Iris pigment epithelial cell (primary cell): ENCODE measurements at places on chromosomes 1 and 21.
A peak's percentile ranks its signal among the peaks of the same experiment; 100 is the strongest.

DNA sequence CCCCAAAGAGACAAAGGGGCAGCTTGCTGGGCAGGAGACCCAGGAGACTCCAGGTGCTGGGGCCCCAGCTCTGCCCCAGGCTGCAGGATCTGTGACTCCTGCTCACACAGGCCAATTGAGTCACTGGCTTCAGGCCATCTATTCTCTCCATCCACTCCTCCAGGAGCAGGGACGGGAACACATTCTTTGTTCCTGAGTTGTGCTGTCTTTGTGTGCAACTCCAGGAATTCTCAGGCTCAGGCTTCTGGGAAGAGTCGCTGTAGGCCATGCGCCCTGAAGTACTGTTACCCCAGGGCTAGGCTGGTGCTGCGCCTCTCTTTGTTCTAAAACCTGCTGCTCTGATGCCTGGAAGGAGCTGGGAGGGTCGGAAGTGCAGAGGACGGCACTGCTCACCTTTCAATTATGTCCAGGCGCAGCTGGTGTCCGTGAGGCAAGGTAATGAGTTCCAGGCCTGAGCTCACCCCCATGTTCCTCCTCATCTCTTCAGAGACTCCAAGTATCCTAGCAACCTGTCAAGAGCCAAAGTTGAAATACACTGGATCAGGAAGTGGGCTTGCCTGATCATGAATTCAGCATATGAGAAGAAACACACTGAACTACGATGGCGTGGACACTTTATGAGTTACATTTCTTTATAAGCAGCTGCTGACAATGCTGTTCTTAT lies 105.9 kb downstream of the BCAR3 start:
- DNase-seq = no peak

GRCh38 chr1:2301607-2302291 lies 73.6 kb downstream of the SKI start:
- no peak for DNase-seq

GRCh38 chr1:54305906-54306514 lies 100.2 kb downstream of the SSBP3 start:
- no peak for DNase-seq

DNA sequence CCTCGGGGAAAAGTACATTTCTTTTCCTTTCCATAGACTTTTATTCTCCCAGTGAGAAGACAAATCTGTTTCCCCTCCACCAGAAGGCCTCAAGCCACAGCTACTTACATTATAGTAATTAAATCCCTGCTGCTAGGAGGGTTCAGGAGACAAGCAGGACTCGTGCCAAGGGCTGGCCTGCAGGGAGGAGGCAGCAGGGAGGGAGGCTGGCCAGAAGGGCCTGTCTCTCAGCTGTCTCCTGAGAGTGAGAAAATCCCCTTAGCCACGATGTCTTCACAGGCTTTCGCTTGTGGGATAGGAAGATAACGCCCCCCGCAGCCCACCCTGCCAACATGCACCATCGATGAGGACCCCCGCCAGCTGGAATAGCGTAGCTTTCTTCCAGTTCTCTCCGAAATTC lies 14.0 kb downstream of the KCNN3 start:
- no peak for DNase-seq

DNA sequence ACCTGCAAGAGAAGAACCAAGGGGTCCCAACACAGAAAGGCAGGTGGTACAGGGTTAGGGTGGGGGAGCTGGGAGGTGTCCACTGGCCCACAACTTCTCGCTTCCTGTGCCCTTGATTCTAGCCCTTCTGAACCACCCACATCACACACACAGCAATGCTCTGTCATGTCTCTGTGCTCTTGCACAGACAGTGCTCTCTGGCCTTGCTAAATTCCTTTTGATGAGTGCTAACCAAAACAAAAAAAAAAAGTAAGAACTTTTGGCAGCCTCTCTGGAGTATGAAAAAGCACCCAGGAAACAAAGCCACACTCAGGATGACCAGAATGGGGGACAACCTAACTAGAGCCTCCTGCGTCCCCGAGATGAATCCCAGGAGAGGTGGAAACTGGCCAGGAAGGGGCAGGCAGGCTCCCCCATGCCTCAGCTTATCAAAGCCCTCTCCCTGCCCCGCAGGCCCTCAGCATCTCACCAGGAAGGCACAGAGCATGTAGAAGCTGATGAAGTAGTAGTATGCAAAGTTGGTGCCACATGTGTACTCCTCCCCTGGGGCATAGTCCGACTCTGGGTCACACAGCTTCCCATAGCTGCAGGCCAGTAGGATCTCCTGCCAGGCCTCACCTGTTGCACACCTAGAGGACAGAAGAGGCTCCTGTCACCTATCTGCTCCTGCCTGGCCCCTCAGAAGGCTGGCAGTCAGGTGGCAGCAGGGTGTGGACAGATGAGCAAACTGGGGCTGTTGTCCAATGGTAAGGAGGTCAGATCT lies 27.2 kb upstream of the KIF21B start:
- DNase-seq = peak; percentile 57

DNA sequence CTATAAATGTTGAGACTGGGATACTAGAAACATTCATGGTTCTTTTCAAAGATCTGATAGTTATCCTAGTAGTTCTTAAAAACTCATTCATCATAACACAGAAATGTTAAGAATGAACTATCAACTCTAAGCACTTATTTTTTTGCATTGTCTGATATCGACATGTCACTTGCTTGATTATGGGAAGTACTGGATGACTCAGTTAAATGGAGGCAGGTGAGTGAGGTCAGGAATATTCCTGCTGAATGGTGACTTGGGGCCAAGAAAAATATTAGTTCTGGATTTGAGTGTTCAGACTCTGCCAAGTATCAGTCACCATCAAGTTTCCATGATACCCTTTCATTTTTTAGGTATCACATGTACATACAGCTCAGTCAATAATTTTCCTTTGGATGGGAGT lies 63.6 kb downstream of the NEK7 start:
- DNase-seq = peak; percentile 96

GRCh38 chr21:24976238-24976637 lies 631.0 kb downstream of the MRPL39 start:
- no peak for DNase-seq

GRCh38 chr1:30678209-30678608 lies 45.2 kb downstream of the MATN1 start:
- no peak for DNase-seq

- no peak for DNase-seq
Observed at GRCh38 chr1:160453443-160453842, 53.1 kb downstream of the VANGL2 start.

GRCh38 chr1:212488436-212489283 lies 55.9 kb downstream of the NENF start:
- DNase-seq = peak; percentile 96

DNA sequence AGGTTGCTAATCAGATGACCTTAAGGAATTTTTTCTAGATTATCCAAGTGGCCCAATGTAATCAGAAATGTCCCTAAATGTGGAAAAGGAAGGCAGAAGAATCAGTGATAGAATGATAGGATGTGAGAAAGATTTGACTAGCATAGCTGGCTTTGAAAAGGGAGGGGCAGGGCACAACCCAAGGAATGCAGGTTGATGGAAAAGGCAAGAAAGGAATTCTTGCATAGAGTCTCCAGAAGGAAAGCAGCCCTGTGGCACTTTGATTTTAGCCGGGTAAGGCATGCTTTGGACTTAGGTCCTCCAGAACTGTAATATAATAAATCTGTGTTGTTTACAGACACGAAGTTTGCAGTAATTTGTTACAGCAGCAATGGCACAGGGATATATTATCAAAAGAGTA lies 375.7 kb upstream of the B3GALT2 start:
- DNase-seq = no peak

GRCh38 chr1:149931212-149931790 lies 3.7 kb upstream of the SF3B4 start:
- peak; percentile 55 for DNase-seq

- DNase-seq = no peak
Observed at GRCh38 chr1:2891923-2892448, 90.5 kb upstream of the TTC34 start.

- DNase-seq = no peak
Observed at GRCh38 chr1:13794231-13795187, 94.5 kb downstream of the PRDM2 start.
